ENCODE measurements at places on chromosomes 5 and 9.

- no peak for DNase-seq
Measured at GRCh38 chr5:97764700-97765099, 581.7 kb upstream of the RIOK2 start.

DNA sequence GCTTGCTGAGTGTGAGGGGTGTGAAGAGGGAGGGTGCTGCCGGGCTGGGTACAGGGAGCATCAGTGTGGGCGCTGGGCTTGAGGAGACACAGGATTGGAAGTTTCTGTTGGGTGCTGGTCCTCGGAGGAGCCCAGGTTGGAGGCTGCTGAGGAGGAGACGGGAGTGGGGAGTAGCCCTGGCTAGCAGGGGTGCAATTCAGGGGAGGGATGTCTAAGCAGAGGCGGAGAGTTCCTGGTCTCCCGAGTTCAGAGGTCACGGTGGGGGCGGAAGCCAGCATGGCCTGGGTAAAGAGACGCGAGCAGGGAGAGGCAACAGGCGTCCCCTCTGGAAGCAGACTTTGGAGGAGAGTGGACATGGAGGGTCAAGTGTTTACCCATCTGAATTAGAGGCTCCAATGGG, 62.7 kb upstream of the CACNA1B start:
- DNase-seq, result no peak

DNA sequence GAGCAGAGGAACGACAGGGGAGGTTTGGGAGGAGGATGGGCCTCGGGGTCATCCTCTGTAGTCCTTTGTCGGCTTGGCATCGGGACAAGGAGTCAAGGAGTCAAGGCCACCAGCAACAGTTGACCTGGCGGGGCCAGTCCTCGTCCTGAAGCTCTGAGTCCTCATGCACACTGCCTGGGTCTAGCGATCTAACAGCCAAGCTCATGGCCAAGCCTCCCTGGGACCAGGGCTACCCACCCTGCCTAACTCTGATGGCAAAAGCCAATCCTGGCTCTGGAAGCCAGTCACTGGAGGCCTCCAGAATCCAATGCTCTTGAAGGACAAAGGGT, 49.8 kb downstream of the CAMK2A start:
- no peak for DNase-seq

DNA sequence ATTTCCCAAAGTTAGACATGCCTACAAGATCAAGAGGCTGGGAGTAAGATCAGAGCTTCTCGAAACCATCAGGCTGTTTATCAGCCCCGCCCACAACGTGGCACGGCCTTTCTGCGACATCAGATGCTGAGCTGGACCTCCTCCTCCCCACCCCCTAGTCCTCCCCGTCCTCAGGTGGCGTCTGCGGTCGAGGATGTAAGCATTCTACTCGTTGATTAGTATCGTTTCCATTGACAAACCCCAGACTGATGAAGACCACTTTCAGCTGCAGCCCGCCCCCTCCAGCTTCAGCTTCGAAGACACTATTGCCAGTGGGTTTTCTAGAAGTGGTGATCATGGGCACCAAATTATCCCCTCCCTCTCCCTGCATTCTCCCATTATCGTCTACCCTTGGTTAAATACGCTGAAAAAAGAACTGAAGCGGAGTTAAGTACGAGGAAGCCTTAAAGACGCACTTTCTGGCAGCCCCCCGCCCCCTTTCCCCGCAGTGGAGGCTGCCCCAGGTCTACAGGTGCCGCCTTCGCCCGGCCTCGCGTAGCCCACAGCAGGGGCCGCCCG, 1.1 kb downstream of the PPIC start:
- no peak for DNase-seq

- no peak for DNase-seq
Measured at GRCh38 chr9:96725576-96725975, 52.3 kb downstream of the ZNF510 start.

GRCh38 chr5:8508231-8508630, 639.3 kb downstream of the MTRR start:
- no peak for DNase-seq

GRCh38 chr9:88932766-88933165, 58.5 kb upstream of the S1PR3 start:
- no peak for DNase-seq

- DNase-seq, result no peak
Measured at GRCh38 chr5:98982880-98983279, 54.1 kb upstream of the CHD1 start.

DNA sequence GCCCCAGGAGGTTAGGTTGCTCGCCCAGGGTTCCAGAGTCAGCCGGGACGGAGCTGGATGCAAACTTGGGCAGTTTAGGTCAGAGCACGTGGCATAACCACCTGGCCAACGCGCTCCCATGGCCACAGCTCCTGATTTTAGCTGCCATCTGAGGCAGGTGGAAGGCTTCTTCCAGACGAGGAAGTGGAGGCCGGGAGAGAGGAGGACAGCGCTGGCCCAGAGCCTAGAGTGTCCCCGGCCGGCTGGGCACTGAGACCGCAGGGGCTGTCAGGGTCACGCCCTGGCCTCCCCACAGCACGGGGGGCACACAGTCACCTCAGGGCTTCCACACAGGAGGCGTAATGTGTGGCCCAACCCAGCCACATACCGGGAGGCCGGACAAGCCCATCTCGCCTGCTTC, 16.1 kb upstream of the PHYKPL start:
- DNase-seq, result no peak

DNA sequence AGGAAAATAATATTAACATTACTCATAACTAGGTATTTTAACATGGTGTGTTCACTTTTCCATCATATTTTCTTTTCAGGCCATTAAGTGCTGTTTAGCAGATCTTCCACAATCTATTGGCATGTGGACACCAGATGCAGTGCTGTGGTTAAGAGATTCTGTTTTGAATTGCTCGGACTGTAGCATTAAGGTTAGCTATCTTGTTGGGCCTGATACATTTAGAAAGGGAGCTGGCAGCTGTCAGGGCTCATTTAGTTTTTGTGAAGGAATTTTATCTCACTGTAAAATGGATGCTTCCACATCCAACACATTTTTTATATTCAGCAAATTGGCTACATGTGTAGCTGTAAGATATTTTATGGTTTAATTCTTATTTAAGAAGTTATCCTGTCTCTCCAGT, 20.7 kb upstream of the TMOD1 start:
- DNase-seq, result no peak

- DNase-seq, result no peak
Measured at GRCh38 chr9:37503736-37504135, 18.0 kb downstream of the POLR1E start.

- no peak for DNase-seq
Measured at GRCh38 chr5:10527281-10527950, 36.5 kb upstream of the ANKRD33B start.

GRCh38 chr9:126093771-126094170, 232.9 kb upstream of the MVB12B start:
- no peak for DNase-seq

DNA sequence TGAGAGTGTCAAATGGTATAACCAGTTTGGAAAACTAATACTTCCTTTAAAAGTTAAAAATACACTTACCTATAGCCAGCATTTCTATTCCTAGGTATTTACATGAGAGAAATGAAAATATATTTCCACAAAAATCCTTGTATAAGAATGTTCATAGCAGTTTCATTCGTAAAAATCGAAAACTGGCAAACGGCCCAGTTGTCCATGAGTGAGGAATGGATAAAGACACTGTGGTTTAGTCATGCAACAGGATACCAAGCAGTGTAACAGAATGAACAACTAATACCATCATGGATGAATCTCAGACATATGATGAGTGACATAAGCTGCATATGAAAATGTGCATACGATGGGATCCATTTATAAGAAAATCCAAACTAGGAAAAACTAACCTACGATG, 136.7 kb downstream of the MACROH2A1 start:
- DNase-seq, result no peak

GRCh38 chr5:181221792-181222629, 1.1 kb upstream of the TRIM41 start:
- peak; percentile 94 for DNase-seq

- DNase-seq, result no peak
Measured at GRCh38 chr5:159669559-159669958, 246.7 kb upstream of the ADRA1B start.

- no peak for DNase-seq
Measured at GRCh38 chr9:78319197-78320029, 22.5 kb downstream of the PSAT1 start.

- DNase-seq, result no peak
Measured at GRCh38 chr9:101618698-101619097, 23.9 kb upstream of the PPP3R2 start.

DNA sequence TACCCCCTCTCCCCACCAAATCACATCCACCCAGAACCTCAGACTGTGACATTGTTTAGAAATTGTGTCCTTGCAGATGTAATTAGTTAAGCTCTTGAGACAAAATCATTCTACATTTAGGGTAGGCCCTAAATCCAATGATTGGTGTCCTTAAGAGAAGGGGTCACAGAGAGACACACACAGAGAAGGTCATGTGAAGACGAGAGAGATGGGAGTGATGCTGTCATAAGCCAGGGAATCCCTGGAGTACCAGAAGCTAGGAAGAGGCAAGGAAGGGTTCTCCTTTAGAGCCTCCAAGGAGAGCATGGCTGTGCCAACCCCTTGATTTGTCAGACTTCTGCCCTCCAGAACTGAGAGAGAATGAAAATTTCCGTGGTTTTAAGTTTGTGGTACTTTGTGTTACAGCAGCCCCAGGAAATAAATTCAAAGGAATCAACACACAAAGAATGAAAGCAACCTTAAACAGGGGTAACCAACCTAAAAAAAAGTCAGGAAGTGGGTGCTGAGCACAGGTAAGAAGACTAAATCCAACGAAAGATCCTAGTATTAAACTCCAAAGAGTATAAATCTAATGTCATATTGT, 33.6 kb downstream of the TIMD4 start:
- no peak for DNase-seq

- DNase-seq, result no peak
Measured at GRCh38 chr5:164220522-164220921, 715.1 kb downstream of the MAT2B start.

DNA sequence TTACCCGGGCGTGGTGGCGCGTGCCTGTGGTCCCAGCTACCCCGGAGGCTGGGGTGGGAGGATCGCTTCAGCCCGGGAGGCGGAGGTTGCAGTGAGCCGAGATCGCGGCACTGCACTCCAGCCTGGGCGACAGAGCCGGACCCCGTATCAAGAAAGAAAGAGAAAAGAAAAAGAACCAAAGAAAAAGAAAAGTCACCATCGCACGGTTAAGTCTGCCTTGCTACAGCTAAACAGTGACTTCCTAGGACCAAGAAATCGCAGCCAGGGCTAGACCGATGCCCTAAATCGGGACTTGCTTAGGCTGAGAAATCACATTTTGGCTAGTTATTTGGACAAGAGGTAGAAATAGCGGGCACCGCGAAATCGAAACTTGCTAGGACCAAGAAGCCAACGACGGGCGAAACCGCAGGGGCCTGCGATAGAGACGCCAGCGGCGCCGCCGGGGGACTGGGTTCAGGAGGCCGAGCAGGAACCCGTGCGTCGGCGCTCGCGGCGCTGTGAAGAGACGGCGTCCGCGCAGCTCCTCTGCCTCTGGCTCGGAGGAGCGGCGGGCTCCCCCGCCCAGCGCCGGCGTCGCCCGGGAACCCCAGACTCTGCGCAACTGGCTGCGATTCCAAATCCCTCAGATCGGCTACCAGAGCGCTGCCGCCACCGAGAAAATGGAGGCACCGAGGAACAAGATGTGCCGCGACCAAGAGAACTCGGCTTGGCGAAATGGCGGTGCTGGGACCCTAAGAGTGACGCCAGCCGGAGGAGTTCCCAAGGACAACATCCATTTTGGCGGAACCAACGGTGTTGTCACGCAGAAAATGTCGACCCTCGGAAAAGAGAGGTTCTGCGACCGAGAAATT, 26.1 kb upstream of the ANXA2R start:
- DNase-seq, result peak; percentile 71

GRCh38 chr5:82277987-82278710, at the start of gene RPS23:
RPS23 (minus strand) TSS chr5:82278354; CDS start chr5:82278323, 31 bp downstream.
- peak; percentile 82 for DNase-seq

- DNase-seq, result no peak
Measured at GRCh38 chr5:21212026-21212425, 1224.0 kb upstream of the CDH18 start.

GRCh38 chr9:17580119-17580518, 1.3 kb downstream of the SH3GL2 start:
- no peak for DNase-seq

DNA sequence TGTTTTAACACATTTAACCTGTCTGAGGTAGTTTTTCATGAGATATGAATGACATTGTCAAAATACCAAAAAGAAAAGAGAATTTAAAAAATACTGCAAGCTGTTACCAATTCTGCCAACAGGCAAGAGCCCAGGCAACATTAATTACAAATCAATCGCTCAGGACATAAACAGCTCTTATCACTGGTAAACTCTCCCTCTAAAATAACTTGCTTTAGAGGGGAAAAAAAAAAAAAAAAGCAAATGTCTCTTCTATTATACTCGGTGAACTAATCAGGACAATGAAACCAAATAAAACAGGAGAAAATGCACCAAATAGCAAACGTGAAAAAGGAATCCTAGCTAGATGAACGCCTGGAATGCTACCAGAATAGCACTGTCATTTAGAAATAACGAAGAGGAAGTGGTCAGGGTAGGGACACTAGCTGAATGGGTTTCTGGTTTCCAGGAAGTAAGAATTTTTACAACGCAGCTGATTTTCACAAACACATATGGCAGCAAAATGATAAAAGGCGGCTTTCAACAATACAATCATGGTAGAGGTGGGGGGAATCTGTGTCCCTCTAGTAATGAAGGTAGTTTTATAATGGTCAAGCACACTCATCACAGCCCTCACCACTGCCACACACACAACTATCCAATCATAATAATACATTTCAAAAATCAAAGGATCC, 94.9 kb downstream of the DENND1A start:
- no peak for DNase-seq

DNA sequence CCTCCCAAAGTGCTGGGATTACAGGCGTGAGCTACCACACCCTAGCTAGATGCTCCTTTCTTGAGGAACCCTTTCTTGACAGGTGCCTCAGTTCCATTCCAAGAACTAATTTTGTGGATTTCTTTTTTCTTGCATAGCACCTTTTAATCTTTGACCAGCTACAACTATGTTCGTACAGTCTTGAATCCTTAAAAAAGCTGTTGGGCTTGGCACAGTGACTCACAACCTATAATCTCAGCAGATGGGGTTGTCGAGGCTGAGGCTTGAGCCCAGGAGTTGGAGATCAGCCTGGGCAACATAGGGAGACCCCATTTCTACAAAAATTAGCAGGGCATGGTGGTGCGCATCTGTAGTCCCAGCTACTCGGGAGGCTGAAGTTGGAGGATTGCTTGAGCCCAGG, 1.3 kb upstream of the ZER1 start:
- no peak for DNase-seq

- no peak for DNase-seq
Measured at GRCh38 chr5:14286007-14286406, 142.9 kb downstream of the TRIO start.
